Suppressor macrophage treated with lipopolysaccharide for 1 hour (primary cell): ENCODE measurements at places on chromosomes 6 and 20.

DNA sequence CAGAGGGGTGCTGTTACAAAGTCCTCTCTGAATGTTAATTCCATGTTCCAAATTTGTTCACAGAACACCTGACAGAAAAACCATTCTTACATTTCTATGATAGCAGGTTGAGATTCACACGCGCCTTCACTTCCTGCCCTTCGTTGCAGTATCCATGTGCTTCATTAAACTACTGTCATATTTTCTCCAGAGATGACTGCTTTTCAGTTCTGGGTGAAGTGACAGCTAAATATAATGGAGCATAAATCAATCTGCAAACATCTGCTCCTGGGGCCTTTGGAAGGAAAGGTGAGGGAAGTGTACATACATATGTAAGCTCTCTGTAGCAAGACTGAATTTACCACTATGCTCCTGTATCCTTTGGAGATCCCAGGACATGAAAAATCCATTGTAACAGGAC lies 750.2 kb downstream of the HDGFL1 start:
- DNase-seq = no peak

DNA sequence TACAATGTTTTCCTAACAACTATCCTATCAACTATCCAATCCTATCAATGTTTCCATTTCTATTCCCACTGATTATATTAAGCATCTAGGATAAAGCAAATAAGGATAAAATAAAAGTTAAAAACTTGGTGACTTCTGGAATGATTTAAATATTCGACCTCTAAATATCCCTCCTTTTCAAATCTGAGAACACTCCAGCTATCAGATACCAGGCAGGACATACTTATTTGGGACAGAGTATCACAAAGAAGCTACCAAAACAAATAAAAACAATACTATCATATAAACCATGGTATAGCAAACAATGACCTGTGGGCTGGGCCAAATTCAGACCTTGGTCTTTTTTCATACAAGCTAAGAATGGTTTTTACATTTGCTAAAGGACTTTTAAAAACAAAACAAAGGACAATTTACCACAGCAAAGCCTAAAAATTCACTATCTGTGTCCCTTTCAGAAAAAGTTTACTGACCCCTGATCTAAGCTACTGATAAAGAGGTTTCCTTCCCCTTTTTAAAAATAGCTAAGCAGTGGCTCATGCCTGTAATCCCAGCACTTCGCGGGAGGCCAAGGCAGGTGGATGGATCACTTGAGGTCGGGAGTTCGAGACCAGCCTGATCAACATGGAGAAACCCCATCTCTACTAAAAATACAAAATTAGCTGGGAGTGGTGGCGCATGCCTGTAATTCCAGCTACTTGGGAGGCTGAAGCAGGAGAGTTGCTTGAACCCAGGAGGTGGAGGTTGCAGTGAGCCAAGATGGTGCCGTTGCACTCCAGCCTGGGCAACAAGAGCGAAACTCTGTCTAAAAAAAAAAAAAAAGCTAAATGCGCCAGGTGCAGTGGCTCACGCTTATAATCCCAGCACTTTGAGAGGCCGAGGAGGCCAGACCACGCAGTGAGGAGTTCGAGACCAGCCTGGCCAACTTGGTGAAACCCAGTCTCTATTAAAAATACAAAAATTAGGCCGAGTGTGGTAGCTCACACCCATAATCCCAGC lies 6.0 kb downstream of the NUP153 start:
- no peak for DNase-seq

- no peak for DNase-seq
Measured at GRCh38 chr6:148345578-148345977, 2.9 kb downstream of the SASH1 start.

DNA sequence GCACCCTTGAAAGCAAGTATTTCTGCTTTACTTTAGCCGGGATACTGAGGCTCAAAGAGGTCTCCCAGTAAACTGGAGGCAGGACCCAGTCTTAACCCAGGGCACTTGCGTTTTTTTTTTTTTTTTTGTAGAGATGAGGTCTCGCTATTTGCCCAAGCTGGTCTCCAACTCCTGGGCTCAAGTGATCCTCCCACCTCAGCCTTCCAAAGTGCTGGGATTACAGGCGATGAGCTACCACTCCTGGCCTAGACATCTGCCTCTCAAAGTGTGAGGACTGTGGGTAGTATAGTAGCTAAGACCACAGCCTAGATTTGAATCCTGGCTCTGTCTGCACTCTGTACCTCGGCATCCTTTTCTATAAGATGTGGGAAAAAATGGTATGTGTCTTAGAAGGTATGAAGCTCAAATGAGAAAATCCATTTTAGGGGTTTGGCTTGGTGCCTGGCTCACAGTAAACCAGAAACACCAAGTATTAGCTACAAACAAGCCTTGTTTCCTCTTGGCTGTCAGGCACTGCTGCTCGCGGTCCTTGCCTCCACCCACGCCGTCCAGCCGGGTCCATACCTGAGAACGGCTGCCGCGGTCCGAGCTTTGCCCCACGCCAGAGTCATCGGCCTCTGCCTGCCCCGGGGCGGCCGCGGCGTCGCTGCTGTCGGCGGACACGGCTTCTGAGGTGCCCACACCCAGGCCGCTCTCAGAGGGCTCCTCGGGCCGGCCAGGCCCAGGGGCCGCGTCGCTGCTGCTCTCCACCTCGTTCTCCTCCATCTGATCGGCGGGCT lies 1.2 kb downstream of the ZNF335 start:
- peak; percentile 25 for DNase-seq

DNA sequence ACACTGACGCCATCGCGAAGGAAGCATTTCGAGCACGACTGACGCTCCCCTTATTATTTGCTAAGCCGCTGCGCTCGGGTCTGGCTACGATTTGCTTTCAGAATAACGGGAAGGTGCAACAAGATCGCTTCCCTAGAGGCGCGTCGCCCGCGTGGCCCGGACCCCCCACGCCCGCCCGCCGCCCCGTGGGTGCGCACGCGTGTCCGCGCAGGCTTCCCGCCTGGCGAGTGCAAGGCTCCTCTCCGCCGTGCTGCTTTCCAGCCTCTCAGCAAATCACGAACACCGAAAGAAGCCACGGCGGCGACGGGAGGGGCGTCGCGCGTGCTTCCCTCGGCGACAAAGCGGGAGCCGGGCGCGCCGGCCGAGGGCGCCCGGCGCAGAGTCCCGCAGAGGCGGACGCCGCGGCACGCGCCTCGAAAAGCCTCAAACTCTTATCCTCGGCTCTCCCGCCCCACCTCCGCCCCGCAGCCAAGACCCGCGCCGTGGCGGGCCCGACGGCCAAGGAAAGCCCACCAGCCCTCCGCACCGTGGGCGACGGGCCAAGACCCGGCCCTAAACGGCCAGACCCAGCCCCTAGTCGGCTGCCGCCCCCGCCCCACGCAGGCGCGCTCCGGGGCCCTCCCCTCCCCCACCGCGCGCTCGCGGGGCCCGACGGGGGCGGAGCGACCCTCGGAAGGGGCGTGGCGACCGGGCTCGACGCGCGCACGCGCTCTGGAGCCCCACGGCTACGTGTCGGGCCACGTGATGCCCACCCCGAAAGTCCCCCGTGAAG lies 987 bp upstream of the QKI start:
- DNase-seq = peak; percentile 98

- DNase-seq = no peak
Measured at GRCh38 chr6:105500693-105501092, 97.8 kb upstream of the PREP start.

DNA sequence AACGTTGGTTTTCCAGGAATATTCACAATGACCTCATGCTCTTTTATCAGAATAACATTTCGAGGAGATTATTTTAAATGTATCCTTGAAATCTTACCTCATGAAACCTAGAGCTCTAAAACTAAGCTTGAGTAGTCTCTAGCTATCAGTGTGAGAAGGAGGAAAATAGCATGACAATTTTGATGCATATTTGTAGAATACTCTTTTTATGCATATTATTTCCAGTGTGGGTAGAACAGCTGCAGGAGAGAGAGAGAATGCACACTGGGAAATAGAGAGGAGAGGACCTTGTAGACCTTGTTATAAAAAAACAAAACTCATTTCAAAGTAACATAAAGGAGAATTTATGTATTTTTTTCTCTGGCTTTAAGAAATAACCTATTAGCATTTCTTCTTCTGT lies 71.1 kb upstream of the VGLL2 start:
- no peak for DNase-seq

- DNase-seq = peak; percentile 29
Measured at GRCh38 chr6:43221046-43221972, 8.0 kb downstream of the DNPH1 start.

GRCh38 chr6:100612094-100612493 lies 147.4 kb upstream of the SIM1 start:
- DNase-seq = no peak

- DNase-seq = no peak
Measured at GRCh38 chr6:158338311-158339112, 26.2 kb downstream of the TULP4 start.

DNA sequence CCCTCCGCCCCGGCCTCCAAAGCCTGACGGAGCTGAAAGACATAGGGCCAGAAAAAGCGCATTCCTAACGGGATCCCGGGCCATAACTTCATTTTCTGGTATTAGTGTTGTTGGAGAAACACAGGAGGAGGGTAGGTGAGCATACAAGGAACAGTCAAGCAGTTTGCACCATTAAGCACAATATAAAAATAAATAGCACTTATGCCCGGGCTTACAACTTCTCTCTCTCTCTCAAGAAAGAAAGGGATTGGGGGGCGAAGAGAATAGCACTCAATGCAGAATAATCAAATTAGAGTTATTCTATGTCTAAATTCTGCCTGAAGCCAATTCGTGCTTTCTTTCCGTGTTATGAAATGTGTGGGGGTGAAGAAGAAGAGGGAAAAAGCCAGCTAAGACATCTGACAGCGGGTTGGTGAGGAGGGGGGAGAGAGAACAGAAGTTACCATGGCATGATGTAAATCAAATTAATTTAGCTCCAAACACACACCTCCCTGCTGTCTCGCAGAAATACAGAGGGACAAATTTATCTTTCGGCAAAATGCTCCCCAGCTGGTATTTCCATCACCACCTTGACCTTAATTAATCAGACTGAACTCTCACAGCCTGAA lies 508 bp upstream of the METTL24 start:
- no peak for DNase-seq

DNA sequence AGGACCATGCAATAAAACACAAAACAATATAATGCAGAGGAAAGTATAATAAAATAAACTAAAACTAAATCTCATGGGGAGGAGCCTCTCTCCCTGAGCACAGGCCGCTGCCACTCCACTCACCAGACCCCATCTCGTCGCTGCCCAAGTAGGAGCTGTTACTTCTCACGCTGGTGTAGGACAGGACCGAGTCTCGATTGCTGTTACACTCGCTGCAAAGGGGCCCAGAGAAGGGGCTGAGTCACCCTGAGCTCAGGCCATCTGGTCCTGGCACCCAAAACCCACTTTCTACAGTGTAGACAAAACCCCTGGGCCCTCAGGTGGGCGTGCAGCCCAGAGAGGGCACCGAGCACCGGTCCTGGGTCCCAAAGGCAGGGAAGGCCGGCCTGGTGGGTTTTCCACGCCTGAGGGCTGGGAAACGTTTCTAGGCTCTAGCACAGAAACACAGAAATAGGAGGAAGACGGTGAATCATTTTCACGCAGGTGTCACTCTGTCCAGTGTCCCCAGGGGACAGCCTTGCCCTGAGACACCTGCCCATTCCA lies 183.4 kb downstream of the PREX1 start:
- DNase-seq = no peak

DNA sequence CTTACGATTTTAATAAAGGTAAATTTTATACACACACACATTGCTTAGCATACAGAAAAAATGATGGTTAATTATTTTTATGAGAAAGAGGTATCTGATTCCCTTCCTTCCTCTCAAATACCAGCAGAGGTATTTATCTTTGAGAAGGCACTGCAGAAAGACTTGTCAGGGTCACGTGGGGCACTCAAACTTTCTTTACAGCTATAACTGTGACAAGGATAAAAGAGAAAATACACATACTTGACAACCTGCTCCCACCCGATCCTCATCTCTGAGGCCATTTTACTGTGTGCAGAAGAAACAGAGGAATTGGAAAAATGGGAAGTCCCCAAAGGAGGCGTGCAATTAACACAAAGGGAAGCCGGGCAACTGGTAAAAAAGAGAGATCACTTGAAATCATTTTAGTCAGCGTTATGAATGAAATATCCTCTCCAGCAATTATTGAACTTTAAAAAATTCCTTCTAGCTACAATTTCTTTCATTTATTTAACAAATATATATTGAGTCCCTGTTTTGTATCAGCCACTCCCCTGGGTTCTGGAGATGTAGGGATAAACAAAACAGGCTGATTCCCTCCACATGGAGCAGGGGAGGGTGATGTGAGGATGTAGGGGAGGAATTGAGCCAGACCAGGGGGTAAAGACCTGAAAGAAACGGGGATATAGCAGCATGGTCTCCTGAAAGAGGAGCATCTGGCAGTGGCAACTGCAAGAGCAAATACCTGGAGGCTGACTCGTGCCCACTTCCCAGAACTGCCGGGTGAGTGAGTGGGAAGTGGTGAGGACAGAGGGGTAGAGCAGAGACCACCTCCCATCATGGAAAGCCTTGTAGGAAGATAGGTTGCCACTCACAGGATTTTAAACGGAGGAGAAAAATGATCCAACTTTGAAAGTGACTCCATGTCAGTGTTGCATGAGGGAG lies 510.3 kb downstream of the KIF16B start:
- DNase-seq = peak; percentile 41

- DNase-seq = no peak
Measured at GRCh38 chr6:73076211-73076954, 148.9 kb downstream of the KHDC1L start.

GRCh38 chr6:170464524-170464979 lies 88.6 kb downstream of the PSMB1 start:
- peak; percentile 24 for DNase-seq

GRCh38 chr20:50993876-50994275 lies 29.0 kb downstream of the KCNG1 start:
- DNase-seq = no peak

- DNase-seq = no peak
Measured at GRCh38 chr20:59253779-59254319, 46.6 kb upstream of the EDN3 start.

DNA sequence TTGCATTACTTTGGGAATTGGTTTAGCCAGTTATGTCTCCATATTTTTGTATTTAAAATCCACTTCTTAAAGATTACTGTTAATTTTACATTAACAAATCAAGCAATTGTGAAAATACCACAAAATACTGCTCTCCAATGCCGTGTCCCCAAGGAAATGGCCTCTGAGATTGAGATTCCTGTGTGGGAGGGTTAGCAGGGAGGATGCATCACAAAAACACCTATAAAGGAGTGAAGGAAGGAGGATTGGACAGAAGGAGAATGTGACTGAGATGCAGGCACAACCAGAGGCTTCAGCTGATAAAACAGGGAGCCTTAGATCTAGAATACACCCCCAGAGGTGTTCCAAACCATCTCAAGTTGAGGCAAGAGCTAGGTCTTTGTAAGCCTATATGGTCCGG lies 34.2 kb upstream of the NKAIN2 start:
- no peak for DNase-seq

GRCh38 chr6:150600010-150600300 lies 270 bp downstream of the PLEKHG1 start:
- DNase-seq = no peak

GRCh38 chr6:169960521-169960885 lies 209.1 kb downstream of the ERMARD start:
- DNase-seq = no peak

GRCh38 chr6:53910834-53911233 lies 116.0 kb downstream of the LRRC1 start:
- no peak for DNase-seq

GRCh38 chr6:1850121-1850839 lies 240.6 kb downstream of the FOXC1 start:
- DNase-seq = no peak

- no peak for DNase-seq
Measured at GRCh38 chr6:35061102-35061615, 80.0 kb downstream of the TCP11 start.

GRCh38 chr20:31573555-31574321 lies 31.4 kb upstream of the ID1 start:
- no peak for DNase-seq

GRCh38 chr6:71585472-71585871 lies 296.9 kb downstream of the OGFRL1 start:
- DNase-seq = no peak
